Astrocyte of the spinal cord (primary cell): ENCODE measurements at places on chromosomes 7 and 10.
A peak's percentile ranks its signal among the peaks of the same experiment; 100 is the strongest.

GRCh38 chr7:77899516-77899915 lies 100.9 kb downstream of the PHTF2 start:
- DNase-seq: no peak

DNA sequence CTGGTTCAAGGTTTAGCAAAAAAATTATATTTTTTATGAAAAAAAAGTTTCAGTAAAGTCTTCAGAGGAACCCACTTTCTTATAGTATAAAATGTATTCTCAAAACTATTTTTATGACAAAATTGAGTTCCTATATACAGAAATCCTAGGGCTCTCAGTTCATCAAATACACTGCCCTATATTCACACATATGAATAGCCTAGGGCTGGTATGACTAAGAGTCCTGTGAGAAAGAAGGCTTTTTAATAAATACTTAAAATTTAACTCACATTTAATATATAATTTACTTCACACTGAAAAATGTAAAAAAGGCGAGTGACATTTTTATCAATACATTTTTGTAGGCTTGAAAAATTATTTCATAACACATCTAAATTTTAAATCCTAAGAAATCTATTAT lies 16.6 kb downstream of the CHCHD3 start:
- no peak for DNase-seq

DNA sequence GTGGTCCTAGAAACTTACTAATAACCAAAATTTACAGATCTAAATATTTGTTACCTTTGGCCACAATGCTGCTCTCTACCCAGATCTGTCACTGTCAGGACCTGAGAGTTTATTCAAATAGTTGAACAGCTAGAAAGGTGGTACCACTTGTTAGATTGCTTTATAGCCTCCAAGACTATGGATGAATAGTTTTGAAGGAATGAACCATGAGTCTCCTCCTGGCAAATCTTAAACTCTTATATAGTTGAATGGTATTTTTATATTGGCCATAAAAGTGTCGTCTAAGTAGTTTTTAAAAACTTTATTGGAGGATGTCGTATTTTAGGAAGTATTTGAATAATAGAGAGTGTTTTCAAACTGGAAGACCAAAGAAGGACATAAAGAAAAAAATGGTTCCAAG lies 178.7 kb downstream of the AHR start:
- no peak for DNase-seq

DNA sequence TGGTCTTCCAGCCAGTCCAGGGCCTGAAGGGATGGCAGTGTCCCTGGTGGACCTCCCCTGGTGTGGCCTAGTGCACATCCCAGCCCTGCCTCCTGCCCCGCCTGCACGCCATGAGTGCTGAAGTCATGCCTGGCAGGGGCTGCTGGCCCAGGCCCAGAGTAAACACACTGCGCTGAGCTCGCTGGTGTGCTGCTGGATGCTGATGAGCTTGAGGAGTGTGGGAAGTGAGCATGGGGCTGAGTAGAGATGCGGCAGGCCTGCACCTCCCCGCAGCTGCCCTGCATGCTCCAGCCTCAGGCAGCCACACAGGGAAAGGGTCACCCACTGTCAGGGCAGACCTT lies 43.2 kb downstream of the HTRA1 start:
- DNase-seq: peak; percentile 96

- no peak for DNase-seq
Measured at GRCh38 chr7:152984421-152984820, 224.9 kb downstream of the ACTR3B start.

GRCh38 chr10:119336599-119336998 lies 129.2 kb downstream of the GRK5 start:
- no peak for DNase-seq
